MCF 10A (cell line): ENCODE measurements at places on chromosomes 4 and X. TPM values are rescaled to one million over a fixed set of nuclear protein-coding genes. Genes with fewer than 3 reads are reported as not detected.

The FAM184B gene
- total RNA-seq = not detected in 2 replicates

The PUDP gene
- 14.2 and 16.1 TPM in 2 replicates for total RNA-seq

The KCTD8 gene
- total RNA-seq = 0.16 and 0.76 TPM in 2 replicates

The TMEM154 gene
- total RNA-seq = 37.9 and 41.5 TPM in 2 replicates

The COL25A1 gene
- not detected in 2 replicates for total RNA-seq

The CT47B1 gene
- not detected in 2 replicates for total RNA-seq

The IGFBP7 gene
- 55.2 and 61.9 TPM in 2 replicates for total RNA-seq

The PCDH18 gene
- 3.5 and 4.9 TPM in 2 replicates for total RNA-seq
